Retinal pigment epithelial cell (primary cell): ENCODE measurements at places on chromosomes 1 and 21.

- DNase-seq = no peak
Observed at GRCh38 chr1:228204958-228205357, 2.9 kb upstream of the OBSCN start.

- no peak for DNase-seq
Observed at GRCh38 chr1:233735847-233736246, 121.9 kb downstream of the KCNK1 start.

DNA sequence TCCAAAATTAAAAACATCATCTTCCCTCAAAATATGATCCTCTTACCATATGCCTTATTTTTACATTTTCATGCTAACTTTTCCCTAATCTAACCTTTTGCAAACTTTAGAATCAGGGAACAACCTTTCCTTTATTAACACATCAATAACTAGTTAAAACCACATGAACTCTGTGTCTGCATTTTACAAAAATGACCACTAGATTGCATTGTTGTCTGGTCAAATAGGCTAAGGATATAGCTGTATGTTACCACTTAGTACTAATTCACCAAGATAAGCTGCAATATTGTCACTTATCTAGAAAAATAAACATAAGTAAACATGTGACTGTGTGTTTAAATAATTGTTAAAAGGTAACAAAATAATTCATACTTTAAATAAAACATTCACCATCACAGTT, 82.3 kb downstream of the DENND1B start:
- DNase-seq = no peak

DNA sequence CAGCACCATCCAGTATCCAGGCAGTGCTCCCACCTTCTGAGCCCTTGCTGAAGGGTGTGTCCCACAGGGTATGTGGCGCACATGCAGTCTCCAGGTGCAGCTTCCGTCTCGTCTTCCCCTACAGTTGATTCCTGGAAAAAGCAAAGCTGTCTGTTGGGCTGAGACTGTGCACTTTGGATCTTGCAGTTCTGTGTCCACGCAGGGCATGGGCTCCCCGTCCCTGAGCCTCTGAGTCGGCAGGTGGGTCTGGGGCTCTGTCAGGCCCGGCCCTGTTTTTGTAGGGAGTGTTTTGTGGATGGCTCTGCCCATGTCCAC, 32.8 kb downstream of the SNAP47 start:
- no peak for DNase-seq

- no peak for DNase-seq
Observed at GRCh38 chr1:28087614-28088167, 719 bp downstream of the EYA3 start.

GRCh38 chr1:154775621-154776605, 94.2 kb downstream of the KCNN3 start:
- no peak for DNase-seq

DNA sequence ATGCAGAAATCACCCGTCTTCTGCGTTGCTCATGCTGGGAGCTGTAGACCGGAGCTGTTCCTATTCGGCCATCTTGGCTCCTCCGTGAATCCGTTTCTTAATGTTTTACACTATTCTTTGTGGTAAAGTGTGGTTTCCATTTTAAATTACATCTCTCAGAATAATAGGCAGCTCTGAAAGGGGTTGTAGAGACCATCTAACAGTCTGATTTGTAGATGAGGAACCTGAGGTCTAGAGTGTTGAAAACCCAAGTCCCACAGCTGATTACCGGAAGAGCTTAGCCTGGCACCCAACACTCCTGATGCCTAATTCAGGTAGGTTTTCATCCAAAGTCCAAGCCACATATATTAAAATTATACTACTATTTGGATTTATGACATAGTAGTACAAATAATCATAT, 144.0 kb downstream of the LEPR start:
- DNase-seq = no peak

DNA sequence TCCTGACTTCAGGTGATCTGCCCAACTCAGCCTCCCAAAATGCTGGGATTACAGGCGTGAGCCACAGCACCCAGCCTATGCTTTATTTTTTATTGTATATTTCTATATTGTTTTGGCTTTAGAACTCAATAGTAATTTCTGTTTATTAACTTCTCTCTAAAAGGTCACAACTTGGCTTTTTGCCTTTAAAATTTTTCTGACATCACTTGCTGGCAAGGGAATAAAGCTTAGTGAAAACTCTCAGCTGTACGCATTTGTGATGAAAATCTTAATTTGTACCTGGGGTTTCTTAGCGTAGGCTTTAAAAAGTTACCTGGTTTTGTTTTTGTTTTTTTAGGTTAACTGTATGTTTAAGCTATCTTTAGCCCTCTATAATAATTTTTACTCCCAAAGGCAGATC, 36.2 kb downstream of the B3GALNT2 start:
- no peak for DNase-seq

GRCh38 chr1:240667351-240667750, 55.4 kb upstream of the GREM2 start:
- no peak for DNase-seq

GRCh38 chr21:14814282-14814681, 250.5 kb downstream of the NRIP1 start:
- no peak for DNase-seq

DNA sequence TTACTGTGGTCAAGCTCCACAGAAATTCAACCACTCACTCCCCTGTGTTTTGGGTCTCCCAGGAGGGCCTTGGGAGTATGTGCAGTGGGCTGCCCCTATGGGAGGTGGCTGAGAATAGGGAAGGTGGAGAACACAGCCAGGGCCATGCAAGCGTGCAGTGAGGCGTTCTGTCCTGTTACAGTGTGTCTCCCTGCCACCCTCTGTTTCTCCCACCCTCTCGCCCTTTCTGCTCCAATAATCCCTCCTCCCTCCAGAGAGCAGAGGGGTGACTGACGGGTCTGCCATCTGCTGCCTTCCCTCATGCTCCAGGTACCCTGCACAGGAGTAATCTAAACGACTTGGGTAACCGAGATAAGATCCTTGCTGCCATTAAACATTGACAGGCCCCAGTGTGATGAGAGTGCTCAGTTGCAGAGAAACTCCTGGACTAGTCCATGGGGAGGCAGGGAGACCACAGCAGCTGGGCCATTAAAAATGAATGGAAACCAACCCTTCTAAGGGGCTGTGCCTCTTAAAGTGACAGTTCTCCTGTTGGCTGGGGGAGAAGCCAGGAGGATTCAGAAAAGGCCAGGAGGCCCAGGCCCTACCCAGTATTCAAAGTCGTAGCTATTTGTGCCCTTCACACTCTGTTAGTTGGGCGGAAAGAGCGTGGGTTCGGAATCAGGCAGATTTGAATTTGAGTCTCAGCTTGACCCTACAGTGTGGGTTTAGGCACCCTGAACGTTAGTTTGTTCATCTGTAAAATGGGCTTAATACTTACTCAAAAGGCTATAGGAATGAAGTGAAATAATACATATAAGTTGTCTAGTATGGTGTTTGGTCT, 22.4 kb upstream of the BTG2 start:
- no peak for DNase-seq

GRCh38 chr1:59915516-59915915, 11.1 kb downstream of the CYP2J2 start:
- DNase-seq = no peak

GRCh38 chr1:81760477-81761097, 40.1 kb upstream of the ADGRL2 start:
- DNase-seq = no peak

GRCh38 chr1:36175137-36176095, 19.5 kb downstream of the MAP7D1 start:
- DNase-seq = peak; percentile 88

- DNase-seq = no peak
Observed at GRCh38 chr1:59560807-59561450, 253.8 kb upstream of the HOOK1 start.

- DNase-seq = no peak
Observed at GRCh38 chr1:63101336-63101735, 221.0 kb upstream of the FOXD3 start.

DNA sequence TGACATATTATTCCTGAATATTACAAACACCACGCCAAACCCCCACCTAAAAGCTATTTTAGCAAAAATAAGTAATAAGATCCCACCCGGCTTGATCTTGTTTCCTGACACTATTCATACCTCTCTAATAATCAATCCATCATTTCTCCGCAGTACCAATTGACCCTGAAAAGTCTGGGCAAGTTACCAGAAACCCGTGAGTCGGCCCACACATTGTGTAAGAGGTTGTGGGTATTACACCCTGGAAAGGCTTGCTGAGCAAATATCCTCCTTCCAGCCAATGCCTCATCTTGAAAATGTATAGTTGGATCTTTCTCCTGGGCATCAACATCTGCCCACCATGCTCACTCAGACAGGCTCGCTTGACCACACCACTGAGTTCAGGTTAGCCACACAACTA, 451.0 kb downstream of the TTLL7 start:
- DNase-seq = no peak

GRCh38 chr1:59750328-59751003, 64.3 kb upstream of the HOOK1 start:
- no peak for DNase-seq

DNA sequence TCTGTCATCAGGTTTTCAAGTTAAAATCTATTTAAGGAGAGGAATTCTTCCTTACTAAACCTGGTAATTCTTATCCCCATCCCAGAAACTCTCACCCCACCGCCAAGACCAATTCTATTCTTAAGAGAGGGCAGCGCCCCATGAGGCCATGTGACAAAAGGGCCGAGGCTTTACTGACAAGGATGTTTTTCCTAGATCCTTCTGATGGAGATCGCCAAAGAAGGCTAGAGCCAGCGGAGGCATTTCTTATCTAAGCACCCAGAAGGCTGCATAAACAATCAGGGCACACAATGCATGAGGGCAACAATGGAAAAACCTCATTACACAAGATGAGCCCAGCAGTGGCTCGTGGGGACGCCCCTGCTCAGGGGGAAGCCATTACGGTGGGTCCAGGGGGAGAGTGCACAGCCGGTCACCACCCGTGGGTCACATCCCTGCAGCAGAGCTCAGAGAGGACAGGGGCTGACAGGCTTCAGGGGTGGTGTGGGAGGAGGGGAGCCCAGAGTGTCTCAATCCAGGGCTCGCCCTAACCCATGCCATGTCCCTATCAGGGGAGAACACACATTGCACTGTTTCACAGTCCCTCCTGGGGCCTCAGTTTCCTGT, 88.7 kb downstream of the ITPKB start:
- no peak for DNase-seq

DNA sequence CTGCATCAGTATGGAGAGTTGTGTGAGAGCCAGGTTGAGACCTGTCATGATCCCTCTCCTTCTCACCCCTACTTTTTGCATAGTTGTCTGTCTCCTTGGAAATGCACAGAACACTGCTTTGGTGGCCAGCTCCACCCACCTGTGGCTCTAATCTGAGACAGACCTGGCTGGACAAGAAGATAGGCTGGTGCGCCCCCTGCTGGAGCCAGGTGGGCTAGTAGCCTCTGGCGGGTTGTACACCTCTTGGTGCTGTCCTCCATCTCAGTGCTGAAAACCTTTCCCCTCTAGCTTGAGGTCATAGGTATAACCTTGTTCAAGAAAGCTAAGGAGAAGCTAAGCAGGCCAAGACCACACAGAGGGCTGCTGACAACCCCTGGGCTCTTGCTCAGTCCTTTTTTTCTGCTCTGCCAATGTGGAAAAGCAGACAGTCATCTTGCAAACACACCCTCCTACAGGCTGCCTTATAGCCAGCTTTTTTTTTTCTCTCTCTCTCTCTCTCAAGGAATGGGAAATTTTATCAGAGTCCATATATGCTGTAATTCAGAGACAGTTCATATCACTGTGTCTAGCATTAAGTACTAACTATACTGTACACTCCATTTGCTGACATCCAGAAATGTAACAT, 58.8 kb upstream of the SPATA6 start:
- DNase-seq = peak; percentile 14

GRCh38 chr1:156591432-156592157, at the start of gene NAXE:
Gene NAXE (plus strand): TSS chr1:156591776. CDS start chr1:156591805, 29 bp downstream.
- no peak for DNase-seq

DNA sequence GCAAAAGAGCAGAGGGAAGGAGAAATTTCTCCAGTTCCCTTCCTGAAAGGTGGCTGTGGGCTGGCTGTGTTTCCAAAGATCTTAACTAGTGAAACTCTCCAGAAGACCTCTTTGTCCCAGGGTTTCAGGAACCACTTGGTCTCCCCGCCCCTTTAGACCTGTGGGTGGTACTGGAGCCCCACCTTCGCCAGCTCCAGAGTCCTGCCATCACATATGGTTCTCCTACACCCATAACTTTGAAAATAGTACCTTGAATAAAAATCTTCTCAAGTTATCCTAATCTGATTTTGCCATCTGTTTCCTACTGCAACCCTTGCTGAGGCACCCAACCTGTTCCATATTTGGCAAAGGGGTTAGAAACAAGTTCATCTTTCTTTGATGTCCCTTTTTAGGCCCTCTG, 303.9 kb downstream of the SEC16B start:
- no peak for DNase-seq

GRCh38 chr21:42989816-42990650, 15.7 kb downstream of the PKNOX1 start:
- no peak for DNase-seq

- no peak for DNase-seq
Observed at GRCh38 chr1:186957314-186957713, 128.6 kb downstream of the PLA2G4A start.

DNA sequence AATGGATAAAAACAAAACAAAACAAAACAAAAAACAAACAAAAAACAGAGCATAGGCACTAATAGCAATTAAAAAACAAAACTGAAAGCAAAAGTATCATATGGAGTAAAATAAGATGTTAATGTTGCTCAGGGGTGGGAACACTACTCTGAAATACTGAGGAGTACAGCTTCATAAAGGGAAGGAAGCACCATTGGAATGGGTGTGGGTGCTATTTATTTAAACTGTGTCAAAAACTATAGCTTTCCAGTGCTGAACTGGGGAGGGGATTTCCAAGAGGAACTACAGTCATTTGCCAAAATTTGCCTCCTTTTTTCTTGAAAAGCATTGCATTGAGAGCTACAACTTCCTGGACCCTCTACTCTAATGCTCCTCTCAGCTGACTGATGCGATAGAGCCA, 40.0 kb downstream of the SPTA1 start:
- no peak for DNase-seq

DNA sequence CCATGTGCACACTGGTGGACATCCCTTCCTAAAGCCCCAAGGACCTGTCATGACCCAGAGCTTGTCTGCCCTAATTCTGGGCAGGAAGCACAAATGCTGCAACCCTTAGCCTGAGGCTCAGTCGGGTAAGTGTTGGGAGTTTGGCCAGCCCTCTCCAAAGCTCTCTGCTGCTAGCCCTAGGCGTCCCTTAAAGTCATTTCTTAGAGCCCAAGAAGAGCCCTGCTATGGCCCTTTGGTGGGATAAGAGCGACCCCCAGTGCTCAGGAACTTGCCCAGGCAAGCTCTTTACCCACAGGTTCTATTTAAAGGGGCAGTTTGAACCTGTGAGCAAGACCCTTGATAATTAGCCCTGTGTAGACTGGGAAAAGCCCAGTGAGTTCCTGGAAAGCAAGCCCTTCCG, 356.8 kb downstream of the RRAGC start:
- DNase-seq = no peak
